Activated CD4-positive, alpha-beta T cell treated with anti-CD3 and anti-CD28 coated beads for 48 hours (primary cell): ENCODE measurements at places on chromosomes 3 and 15.
A peak's percentile ranks its signal among the peaks of the same experiment; 100 is the strongest.

DNA sequence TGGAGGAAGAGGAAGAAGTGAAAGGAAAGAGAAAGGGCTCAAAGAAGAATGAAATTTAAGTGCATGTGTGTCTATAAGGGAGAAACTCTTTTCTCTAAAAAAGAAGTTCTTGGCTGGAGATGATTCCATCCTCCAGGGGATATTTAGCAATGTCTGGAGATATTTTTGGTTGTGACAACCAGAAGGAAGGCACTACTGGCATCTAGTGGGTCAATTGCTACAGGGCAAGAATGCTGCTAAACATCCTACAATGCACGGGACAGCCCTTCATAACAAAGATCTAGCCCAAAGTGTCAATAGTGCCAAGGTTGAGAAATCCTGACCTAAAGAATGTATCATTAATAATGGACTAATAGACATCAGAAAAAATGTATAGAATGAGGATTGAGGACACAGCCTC is 57.4 kb upstream of the ST3GAL6 start:
- DNase-seq: no peak

DNA sequence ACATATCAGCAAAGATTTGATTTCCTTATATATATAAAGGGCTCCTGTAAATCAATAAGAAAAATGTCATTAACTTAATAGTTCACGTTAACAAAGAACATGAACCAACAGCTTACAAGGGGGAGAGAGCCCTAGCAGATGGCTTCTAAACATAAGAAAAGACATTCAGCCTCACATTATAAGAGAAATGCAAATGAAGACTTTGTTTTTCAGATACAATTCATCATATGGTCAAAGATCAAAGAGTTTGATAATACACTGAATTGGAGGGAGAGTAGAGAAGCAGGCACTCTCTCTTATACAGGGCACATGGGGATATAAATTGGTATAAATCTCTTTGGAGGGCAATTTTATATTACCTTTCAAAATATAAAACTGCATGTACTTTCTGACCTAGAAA is 21.1 kb downstream of the RBP2 start:
- DNase-seq: no peak

GRCh38 chr3:149019580-149019979 is 28.2 kb downstream of the GYG1 start:
- no peak for DNase-seq

- DNase-seq: no peak
Observed at GRCh38 chr3:143643905-143644304, 204.4 kb downstream of the SLC9A9 start.

GRCh38 chr3:89138048-89138447 is 30.6 kb downstream of the EPHA3 start:
- DNase-seq: no peak

DNA sequence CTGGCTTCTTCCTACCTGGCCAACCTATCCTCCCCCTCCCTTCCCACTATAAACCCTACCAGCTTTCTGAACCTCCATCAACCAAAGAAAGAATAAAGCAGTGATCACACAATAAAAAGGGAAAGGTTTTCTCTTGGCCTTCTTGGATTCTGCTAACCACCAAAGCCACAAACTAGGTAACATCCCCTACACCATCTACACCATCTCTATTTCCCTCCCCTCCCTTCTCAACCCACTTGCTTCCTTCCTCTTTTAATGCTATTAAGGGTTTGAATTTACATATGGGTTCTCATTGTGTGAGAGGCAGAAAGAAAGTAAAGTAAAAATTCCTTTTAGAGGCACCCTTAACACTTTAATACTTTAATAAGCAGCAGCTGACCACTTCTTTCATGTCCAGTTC is 25.8 kb upstream of the RSL24D1 start:
- no peak for DNase-seq

DNA sequence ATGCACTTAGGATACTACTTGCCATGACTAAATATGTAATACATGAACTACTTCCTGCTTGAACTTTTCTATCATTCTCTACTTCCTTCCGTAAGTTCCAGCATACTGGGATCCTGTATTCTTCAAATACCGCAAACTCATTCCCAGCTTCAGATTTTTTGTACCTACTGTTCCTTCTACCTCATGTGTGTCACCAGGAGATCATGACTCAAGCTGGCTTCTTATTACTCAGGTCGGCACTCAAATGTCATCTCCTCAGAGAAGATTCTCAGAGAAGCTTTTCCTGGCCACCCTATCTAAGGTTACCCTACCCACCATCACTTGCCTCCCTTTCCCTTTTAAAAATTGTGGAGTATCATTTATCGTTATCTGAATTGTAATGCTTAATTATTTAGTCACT is 66.7 kb downstream of the RFX7 start:
- DNase-seq: no peak

GRCh38 chr3:80643421-80643820 is 875.6 kb upstream of the ROBO1 start:
- DNase-seq: no peak

DNA sequence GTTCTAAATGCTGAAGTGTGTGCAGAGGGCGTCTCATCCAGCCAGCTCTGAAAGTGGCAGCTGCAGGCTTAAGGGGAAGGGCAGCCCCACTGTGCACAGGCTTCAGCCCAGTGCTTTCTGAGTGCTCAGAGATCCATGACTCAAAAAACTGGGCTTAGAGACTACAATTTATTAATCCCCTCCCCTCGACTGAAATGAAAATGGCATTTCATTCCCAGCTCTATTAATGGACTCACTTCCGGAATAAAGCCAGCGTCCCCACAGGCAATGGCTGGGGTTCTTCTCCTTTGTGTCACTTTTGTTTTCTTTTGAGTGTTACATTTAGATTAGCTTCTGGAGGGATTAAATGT is 55.5 kb upstream of the PLXNA1 start:
- no peak for DNase-seq

GRCh38 chr3:117016378-117016777 is 306.8 kb downstream of the TUSC7 start:
- DNase-seq: no peak

GRCh38 chr3:143309705-143310104 is 190.1 kb downstream of the CHST2 start:
- DNase-seq: no peak

GRCh38 chr3:23263796-23264195 is 60.7 kb downstream of the UBE2E2 start:
- DNase-seq: no peak

- no peak for DNase-seq
Observed at GRCh38 chr15:100765467-100766241, 114.0 kb upstream of the ALDH1A3 start.

DNA sequence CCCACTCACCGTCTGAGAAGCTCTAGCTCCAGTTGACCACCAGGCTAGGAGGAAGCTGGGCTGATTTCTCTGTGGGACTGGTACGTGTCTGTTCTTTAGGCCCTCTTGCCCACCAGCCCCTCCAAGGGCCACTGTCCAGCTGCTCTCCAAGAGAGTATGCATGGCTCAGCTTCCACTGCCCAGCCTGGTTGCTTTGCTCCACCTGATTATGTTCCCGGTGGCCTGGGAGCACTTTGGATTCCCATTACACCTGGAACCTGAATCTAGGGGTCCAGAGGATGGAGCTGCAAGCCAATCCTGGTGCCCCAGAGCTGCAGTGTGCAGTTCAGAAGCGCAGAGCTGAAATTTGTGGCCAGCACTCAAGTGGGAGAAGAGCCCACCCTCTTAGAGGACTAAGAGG is 402.1 kb upstream of the CNTN6 start:
- no peak for DNase-seq

DNA sequence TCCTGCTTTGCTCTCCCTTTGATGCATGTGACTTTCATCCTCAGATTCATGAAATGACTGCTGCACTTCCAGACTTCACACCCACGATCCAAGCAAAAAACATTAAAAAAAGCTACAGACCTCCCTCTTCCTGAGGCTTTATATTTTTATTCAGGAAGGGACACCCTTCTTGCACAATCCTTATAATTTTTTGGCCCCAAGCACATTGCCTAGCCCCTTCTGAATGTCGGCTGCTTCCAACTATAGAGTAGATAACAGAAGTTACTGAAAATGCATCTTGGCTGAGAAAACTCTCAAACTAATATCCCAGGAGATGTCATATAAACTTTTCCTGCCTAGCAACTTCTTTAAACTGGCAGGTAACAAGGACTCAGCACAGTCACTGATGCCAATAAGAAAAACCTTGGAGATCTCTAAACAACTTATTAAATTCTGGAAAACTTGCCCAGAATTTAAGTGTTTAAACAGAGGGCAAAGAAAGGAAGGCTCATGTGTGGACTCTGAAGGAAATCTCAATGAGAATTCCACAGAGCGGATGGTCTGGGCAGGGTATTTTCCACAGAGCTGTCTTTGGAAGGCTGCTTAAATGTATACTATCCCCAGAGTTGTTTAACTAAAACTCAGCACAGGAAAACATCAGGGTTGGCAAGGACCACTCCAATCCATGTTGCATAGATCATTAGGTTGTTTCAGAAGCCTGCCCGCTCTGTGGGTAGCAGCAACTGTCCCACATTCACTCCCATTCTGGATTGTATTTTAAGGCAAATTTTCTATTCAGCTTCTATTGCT is 746.8 kb upstream of the LMCD1 start:
- no peak for DNase-seq

GRCh38 chr3:42979044-42979972 is at the start of gene GASK1A:
GASK1A (plus strand) TSS chr3:42979311; CDS start chr3:42979643, 332 bp downstream.
- peak; percentile 43 for DNase-seq

DNA sequence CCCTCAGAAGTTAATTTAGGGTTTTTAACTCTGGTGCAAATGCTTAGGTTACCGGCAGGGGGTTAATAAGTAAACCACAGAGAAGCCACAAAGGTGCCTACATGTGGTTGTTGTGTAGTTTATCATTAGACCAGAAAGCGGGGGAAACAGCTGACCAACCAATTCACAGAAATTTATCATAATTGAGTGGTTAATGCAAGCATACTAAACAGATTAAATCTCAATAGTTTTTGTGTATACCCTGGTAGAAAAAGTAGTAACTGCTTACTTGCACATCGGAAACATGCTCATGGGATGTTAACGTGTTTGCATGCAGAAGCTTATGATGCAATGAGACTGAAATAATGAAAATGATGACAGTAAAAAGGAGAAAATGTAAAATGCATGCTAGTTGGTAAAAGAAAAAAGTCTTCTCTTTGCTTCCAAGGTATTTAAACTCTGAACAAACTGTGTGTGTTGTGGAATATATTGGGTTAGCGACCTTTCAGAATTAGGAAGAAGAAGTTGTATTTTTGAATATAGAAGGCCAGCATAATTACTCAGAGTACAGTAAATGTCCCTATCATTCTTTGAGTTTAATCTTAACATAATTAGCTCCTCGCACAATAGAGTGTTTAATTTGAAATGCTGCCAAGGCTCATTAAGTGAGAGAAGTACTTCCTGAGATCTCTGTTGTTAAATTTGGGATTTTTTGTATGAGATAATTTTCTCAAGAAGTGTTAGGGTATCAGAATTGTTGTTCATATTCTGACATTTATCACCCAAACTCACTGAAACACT is 316.2 kb downstream of the PTPRG start:
- no peak for DNase-seq

- no peak for DNase-seq
Observed at GRCh38 chr3:61347981-61348380, 96.7 kb upstream of the FHIT start.

DNA sequence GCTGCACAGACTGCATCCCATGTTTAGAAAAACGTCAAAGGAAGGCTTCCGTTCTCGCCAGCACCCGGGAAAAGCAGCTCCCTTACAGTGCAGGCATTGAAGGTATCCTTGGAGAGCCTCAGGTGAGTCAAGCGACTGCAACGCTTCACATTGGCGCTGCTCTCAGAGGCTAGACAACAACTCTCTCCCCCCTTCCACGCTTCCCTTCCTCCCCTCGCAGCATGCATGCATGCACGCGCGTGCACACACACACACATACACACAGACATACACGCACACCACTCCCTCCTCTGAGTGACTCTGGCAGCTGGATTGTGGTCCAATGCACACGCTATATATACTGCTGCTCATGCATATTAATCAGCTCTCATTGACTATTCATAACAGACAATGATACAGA is 191.1 kb downstream of the PDZRN3 start:
- DNase-seq: no peak

GRCh38 chr3:129276385-129276784 is 2.3 kb upstream of the HMCES start:
- peak; percentile 43 for DNase-seq
